ENCODE measurements at places on chromosomes 6 and 20. TPM values are rescaled to one million over a fixed set of nuclear protein-coding genes. Genes with fewer than 3 reads are reported as not detected.

The LY6G6C gene
- total RNA-seq: 1.2 TPM

- peaks cover 6% of the 10 kb centered on the region for H3K36me3 ChIP-seq
- H3K27ac ChIP-seq: no peak overlapping the region
- DNase-seq: no peak
- peaks cover 8% of the 10 kb centered on the region for H3K4me1 ChIP-seq
- no peak overlapping the region for H3K4me3 ChIP-seq
These were observed 30.2 kb downstream of the CHRNA4 start for GRCh38 chr20:63330940-63331339.

- no peak for DNase-seq
- no peak overlapping the region for H3K27ac ChIP-seq
- no peak overlapping the region for H3K4me3 ChIP-seq
- no peaks in the 10 kb centered on the region for H3K4me1 ChIP-seq
- H3K27me3 ChIP-seq: peaks cover 14% of the 10 kb centered on the region
These were observed 345.9 kb downstream of the CDH26 start for GRCh38 chr20:60304026-60304590.

GRCh38 chr6:26183581-26184366 is 96.5 kb downstream of the HFE start:
- DNase-seq: peak; percentile 47
- H3K36me3 ChIP-seq: no peaks in the 10 kb centered on the region
- H3K4me3 ChIP-seq: peak overlapping the region; percentile 89
- peaks cover 44% of the 10 kb centered on the region for H3K4me1 ChIP-seq
- no peaks in the 10 kb centered on the region for H3K27me3 ChIP-seq
